D721Med (cell line): ENCODE measurements at places on chromosomes 2 and 18.

- no peak for DNase-seq
Observed at GRCh38 chr2:133054297-133054696, 384.3 kb upstream of the LYPD1 start.

DNA sequence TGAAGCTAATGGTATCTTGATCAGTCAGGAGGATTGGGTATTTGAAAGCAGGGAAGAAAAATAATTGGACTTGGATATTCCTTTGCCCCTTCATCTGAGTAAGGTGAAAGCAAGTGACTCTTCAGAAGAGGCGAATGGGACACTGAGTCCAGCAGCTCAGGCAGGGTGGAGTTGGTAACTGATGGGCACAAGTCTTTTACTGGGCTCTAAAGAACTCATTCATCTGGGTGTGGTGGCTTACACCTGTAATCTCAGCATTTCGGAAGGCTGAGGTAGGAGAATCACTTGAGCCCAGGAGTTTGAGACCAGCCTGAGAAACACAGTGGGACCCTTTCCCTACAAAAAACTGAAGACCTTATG, 11.2 kb downstream of the CFLAR start:
- DNase-seq: no peak

DNA sequence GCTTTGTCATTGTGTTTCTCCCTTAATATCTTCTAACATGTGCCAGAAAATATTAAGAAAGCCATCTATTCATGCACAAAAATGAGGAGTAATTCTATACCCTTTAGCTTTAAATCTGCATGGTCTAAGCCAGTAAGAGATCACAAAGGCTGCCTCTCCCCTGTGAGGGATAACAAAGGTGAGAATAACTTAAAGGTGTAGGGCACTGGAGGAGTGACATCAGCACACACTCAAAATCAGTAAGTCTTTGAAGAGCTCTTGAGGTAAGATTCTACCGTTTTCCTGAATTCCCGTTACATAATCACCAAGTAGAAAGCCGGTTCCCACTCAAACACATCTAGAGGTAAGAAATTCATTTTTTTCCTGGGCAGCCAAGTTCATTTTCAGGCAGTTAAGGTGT, 123.9 kb upstream of the SULT1C3 start:
- DNase-seq: no peak

- no peak for DNase-seq
Observed at GRCh38 chr2:150303281-150303680, 184.2 kb downstream of the RND3 start.

DNA sequence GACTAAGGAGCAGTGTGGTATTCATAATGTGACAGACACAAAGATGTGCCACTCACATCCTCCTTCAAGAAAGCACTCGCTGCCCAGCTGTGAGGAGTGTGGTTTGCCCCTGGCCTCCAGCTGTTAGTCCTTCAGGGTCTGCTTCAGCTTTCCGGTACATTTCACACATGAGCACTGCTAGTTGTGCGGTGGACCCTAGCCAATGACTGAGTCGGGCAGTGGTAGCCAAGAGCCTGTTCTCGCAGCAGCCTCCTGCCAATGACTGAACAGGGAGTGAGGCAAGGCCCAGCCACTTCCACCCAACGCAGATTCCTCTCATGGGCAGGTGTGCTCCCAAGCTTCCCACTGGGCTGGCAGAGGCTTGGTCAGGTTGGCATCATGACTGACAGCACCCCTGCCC, 254.3 kb downstream of the RBM43 start:
- DNase-seq: no peak

DNA sequence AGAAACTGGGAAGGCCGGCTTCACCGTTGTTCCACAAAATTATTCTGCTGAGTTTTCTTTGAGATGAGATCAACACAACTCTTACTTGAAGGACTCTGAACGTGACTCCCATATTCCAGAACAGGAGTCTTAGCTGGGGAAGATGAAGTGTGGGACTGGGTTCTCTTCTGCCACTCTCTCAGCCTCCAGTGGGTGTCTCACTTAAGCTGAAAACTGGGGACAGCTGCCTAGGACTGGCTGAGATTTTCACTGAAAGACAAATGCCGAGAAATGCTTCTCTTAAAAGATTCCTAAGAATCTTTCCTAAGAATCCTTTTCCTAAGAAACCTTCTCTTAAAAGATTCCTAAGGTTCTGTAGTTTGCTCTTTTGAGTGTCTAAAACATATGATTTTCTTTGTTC, 156.6 kb upstream of the LHCGR start:
- DNase-seq: no peak

- DNase-seq: no peak
Observed at GRCh38 chr2:7913974-7914373, 767.9 kb upstream of the ID2 start.

DNA sequence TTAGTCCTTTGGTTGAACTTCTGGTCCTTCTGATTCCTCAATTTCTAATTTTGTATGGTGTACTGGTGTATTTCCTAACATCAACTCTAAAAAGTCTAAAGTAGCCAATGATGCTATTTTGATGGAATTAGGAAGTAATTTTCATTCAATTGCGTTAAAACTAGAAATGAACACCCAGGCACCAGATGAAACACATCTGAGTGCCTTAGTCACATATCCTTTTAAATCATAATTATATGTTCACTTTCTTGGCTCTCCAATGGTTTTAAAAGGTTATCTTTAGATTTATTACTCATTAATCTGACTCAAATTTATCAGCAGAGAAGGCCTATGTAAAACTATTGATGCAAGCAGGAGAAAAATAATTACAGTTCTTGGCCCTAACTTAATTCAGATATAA, 119.7 kb downstream of the GAREM1 start:
- no peak for DNase-seq

- DNase-seq: no peak
Observed at GRCh38 chr18:45291621-45292615, 323.4 kb upstream of the SLC14A2 start.

DNA sequence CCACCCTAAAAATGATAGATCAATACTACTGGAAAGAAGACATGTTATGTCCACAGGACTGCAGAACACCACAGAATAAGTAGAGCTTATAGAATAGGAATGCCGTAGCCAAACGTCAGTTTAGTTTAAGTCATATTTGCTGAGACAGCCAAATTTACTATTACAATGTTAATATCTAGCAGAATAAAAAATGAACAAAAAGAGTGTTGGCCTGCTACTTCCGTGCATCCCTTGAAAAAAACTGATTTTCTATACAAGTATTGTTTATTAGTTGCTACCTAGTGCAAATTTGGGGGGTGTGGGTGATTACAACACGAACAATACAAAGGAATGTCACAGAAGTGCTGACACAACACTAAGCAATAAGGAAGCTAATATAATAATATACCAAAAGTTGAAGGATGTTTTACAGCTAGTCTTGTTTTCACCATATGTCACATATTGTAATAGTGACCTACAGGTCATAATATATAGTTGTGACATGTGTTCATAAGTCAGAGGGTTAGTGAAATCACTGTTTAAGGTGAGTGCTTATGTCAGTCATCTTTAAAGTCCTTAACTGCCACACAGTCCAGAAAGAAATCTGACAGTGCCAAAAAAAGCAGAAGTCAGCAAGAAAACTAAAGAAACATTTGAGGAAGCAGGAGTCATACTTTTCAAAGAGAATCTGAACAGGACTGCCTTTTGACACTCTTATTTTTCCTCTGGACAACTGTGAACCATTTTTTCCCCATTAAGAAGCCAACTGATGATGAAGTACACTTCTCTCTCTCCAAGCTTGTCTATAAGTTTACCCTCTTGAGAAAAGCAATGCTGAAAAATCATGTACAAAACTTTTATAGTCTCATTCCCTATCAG, 376.4 kb downstream of the ZEB2 start:
- no peak for DNase-seq

DNA sequence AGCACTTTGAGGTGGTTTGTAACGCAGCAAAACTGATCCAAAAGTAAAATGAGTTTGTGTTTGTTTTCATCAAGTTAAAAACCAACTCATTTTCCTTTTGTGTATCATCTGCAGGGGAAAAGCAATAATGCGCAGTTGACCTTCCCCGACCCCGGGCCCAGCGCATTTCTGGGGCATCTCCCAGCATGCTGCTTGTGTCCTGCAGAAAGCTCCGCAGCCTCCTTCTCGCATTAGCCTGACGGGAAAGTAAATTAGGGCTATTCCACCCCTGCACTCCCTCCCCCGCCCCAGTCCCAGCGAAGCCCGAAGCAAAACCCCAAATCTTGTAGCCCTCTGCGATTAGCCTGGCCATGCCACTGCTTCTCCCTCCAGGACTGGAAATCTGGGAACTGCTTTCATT, 82.0 kb upstream of the PPM1B start:
- no peak for DNase-seq

GRCh38 chr18:35968278-35968880, 4.1 kb upstream of the RMP24 start:
- DNase-seq: no peak

- no peak for DNase-seq
Observed at GRCh38 chr2:10260130-10260529, 42.6 kb upstream of the HPCAL1 start.

DNA sequence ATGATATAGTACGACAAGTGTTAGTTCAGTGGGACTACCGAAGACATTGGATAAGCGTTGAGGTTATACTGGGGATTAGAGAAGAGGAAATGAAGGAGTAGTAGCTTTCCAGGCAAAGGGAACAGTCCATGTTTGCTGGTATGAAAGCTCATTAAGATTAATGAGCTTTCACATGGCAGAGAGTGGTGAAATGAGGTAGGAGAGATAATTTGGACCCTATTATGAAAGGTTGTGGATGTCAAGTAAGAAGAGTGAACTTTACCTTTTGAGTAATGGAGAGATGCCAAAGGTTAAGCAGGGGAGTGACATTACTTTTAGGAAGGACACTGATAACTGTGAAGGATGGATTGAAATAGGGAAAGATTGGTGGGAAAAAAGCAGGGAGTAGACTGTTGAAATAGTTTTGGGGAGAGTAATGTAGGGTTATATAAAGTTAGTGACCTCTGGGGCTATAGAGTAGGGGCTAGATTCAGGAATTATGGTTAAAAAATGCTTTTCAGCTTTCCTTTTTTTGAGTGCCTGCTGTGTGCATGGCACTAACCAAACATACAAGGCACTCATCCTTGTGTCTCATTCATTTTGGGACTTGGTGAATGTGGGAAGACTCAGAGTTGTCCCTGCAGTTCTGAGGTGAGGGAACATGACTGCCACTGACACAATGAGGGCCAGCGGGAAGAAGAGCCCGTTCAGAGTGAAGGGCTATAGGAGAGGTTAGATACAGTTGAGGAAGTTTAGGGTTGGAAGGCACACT, 87.2 kb upstream of the STON1 start:
- DNase-seq: no peak

- no peak for DNase-seq
Observed at GRCh38 chr18:60339018-60339417, 33.6 kb downstream of the MC4R start.

- no peak for DNase-seq
Observed at GRCh38 chr2:171794918-171795317, 99.1 kb downstream of the SLC25A12 start.

DNA sequence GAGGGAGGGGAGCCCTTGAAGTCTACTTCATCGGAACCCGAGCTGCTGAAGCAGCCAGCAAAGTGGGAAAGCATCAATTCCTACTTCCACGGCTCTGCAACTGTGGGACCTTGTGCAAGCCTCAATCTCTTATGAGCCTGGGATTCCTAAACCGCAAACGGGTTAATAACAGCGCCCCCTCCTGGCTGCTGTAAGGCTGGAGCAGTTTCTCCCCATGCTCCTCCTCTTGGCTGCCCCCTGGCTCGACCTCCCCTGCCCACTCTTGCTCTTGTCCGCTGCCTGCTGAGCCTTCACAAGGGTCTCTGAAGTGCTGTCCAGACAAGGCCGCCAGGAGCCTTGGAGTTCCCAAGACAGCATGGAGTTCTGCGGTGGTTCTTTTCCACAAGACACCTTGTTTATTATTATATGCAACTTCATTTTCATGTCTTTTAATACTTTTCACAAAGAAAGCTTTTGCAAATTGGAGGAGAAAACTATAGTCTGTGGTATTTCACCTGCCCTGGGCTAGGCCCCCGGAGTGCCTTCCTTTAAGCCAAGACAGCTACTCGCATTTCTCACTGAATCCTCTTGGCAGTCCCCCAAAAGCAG, 157.2 kb downstream of the DDX1 start:
- no peak for DNase-seq

DNA sequence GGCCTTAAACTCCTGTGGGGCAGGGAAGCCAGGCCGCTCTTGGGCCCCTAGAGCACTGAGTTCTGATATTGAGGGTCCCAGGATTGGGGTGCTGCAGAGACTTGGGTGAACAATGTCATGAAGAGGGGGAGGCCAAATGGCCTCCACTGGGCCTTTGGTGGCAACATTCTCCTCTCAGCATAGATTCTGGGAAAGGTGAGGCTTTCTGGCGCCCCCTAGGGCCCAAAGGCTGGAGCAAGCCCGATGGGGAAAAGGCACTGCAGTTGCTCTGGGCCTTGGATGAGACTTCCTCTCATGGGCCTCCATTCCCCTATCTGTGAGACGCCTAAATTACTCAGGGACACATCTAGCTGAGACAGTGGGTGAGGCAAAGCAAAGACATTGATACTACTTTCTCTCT, 84.8 kb downstream of the ACAA2 start:
- DNase-seq: no peak

DNA sequence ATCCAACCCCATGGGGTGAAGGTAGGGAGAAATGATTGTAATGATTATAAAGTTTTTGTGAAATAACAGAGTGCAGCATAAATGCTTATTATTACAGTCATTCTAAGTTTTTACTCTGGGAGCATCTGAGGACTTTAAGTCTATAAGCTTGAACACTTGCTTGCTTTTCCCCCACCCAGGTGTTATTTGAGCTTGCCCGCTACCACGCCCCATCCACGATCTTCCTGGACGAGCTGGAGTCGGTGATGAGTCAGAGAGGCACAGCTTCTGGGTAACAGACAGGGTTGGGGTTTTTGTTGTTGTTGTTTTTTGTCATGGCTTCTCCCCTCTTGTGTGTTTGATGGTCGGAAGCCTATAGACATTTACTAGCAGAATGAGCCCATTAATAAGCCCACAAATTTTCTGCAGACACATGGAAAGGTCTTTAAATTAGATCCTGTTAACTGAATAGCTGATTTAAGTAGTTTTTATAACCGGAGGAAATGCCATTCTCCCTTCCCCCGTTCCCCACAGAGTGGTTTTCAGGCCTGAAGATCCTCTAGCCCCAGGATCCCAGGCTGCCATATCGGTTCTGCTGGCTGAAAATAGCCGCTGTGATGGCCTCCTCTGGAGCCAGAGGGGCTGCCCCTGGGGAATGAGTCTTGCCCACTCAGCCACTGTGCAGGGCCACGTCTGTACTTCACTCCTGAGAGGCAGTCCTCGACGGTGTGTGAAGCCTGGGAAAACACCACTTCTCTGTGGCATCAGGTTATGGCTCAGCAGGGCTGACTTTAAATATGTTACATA, 39.9 kb upstream of the ELOA2 start:
- no peak for DNase-seq

- no peak for DNase-seq
Observed at GRCh38 chr18:28743115-28743514, 566.2 kb upstream of the CDH2 start.

DNA sequence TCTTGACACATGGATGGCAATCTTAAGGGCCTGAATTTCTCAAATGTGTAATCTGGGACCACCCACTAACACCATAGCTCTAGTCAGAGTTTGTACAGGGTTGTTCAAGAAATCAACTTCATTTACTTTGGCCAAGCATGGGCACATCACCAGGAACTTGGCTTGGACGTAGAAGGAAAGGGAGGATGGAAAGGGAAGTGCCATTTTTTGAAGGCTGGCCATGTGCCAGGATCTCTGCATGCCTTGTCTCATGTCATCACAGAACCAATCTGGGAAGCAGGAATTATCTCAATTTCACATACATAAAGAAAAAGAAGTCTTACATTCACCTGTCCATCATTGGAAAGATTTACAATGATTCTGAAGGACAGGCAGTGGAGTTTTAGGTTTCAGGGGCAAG, 128.1 kb downstream of the ANTXR1 start:
- DNase-seq: no peak
